Stimulated activated CD8-positive, alpha-beta memory T cell treated with anti-CD3 and anti-CD28 coated beads, Interleukin-4, amount 100 ng/mL, for 1 hour (primary cell): ENCODE measurements at places on chromosomes 2 and 18.

DNA sequence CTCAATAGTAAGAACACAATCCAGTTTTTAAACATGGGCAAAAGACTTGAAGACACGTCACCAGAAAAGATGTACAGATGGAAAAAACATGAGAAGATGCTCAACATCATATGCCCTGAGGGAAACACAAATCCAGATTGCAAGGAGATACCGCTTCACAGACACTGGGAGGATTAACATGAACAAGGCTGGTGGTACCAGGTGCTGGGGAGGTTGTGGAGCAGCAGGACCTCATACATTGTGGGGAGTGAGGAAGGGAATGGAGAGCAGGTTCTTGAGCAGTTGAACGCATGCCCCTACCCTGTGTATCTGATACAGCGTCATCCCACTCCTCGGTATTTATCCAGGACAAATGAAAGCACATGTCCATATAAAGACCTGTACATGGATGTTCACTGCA is 72.1 kb downstream of the ARHGEF4 start:
- DNase-seq: no peak

- no peak for DNase-seq
Observed at GRCh38 chr2:65922794-65923193, 490.4 kb upstream of the SPRED2 start.

DNA sequence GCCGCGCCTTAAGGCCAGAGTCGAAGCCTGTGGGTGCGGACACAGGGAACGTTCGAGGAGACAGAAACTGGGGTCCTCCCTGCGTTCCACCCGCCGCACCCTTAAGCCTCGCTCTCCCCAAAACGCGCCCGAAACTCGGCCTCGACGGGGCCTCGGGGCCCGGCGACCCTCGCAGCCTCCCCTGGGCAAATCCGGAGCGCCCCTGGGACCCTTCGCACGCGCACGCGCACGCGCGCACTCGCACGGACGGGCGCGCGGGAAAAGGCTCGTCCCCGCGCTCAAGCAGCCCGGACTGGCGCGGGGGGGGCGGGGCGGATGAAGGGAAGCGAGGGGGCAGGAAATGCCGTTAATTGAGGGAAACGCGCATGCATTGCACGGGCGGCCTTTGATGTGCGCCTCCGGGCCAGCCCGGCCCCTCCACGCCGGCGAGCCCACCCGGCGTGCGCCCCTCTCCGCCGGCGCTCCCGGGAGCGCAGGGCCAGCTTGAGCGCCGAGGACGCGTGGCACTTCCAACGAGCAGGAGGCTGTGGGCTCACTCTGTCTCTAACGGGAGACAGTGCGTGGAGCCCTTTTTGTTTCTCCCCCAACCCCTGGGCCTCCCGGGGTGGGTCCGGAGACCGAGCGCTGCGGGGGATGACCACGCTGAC is 5.4 kb upstream of the SALL3 start:
- DNase-seq: no peak

DNA sequence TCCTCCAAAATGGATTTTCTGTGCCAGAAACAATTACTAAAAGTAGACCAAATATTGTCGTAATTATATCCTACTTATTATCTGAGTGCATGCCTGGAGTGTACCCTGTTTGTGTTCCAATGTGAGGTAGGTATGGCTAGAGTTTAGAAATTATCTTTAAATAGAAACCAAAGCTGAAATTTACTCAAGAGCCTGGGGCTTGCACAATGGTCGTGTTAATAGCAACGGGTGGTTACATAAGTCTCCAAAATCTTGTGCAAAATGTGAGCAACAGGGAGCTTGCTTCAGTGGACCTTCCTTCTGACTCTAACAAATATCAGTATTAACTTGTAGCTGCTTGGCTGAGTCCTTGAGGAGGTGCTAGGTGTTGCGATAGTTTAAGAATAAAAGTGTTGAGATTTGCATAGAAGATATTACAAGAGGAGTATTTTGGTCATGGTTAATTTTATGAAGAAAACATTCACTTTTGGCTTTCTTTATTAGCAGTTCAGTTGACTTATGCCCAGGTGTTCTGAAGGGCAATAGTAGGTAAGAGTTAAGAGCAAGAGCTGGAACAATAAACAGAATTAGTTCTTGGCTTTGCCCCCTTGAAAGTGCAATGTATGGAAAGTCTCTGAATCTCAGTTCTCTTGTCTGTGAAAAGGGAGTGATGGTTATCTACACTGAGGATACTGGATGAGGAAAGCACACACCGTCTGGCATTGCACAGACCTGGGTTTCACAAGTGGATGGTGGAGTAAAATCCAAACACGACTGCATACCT is 4.6 kb downstream of the CXCR4 start:
- DNase-seq: no peak

DNA sequence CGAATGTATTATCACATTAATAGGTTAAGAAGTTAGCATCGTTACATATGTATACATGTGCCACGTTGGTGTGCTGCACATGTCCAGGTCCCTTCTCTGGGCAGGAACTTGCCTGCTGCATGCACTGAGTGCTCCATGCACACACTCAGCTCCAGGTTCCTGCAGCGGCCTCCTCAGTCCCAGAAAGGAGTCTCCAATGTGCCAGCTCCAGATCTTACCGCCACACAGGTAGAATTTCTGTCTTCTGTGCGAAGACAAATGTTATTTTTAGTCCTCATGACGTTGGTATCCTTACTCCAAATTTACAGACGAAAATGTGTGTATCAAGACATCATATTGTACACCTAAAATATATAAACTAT is 127.1 kb downstream of the GALR1 start:
- no peak for DNase-seq

GRCh38 chr2:220614064-220614463 is 958.0 kb downstream of the EPHA4 start:
- DNase-seq: no peak

DNA sequence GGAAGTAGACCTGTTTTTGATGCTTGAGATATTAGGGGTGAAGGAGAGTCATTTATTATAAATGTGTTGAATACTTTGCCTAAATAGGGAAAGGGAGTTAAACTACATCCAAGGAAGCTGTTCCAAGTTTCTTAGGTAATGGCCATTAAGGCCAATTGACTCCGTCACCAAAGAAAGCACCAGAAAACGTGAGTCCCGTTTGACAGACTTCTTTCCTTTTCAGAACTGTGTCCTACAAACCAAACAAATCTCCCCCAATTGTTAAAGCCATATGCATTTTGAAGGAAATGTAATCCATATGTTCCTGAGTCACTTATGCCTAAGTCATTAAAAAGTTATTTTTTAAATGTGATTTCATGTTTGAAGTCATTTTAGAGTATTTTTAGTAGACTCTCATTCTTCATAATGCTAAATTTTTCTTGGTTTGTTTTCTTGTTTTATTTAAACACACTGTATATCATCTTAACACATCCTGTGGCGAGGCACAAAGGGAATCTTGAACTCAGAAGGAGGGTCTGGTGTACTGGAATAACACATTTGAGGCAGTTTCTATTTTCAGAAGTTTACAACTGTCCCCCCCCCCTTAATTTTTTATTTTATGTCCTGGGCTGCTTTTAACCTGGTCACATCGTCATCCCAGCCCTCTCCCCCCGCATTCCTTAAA is 133.7 kb downstream of the RHBDD1 start:
- no peak for DNase-seq
